Tibial nerve (tissue), 4 donors: ENCODE measurements at places on chromosomes 1 and 21. TPM values are rescaled to one million over a fixed set of nuclear protein-coding genes. Genes with fewer than 3 reads are reported as not detected.

- H3K27ac ChIP-seq, result no peak overlapping the region
- DNase-seq, result no peak
- H3K4me3 ChIP-seq, result no peak overlapping the region
- no peaks in the 10 kb centered on the region for H3K36me3 ChIP-seq
- peaks cover 15% of the 10 kb centered on the region for H3K4me1 ChIP-seq
Measured at GRCh38 chr1:161935264-161935663, 88.4 kb downstream of the OLFML2B start.

- no peaks in the 10 kb centered on the region for H3K4me1 ChIP-seq
- H3K27me3 ChIP-seq, result no peaks in the 10 kb centered on the region
- no peak for DNase-seq
- no peak overlapping the region for H3K4me3 ChIP-seq
- H3K27ac ChIP-seq, result no peak overlapping the region
Measured at GRCh38 chr21:39523399-39523798, 71.6 kb downstream of the SH3BGR start.

GRCh38 chr1:1116701-1117468, 996 bp upstream of the C1orf159 start:
- H3K27ac ChIP-seq, result peak overlapping the region; percentile 45
- no peaks in the 10 kb centered on the region for H3K36me3 ChIP-seq
- H3K4me3 ChIP-seq, result peak overlapping the region; percentile 94
- H3K4me1 ChIP-seq, result peaks cover 24% of the 10 kb centered on the region
- no peak for DNase-seq

GRCh38 chr1:172895050-172895460, 155.7 kb downstream of the TNFSF18 start:
- no peaks in the 10 kb centered on the region for H3K4me1 ChIP-seq
- H3K27ac ChIP-seq, result peak overlapping the region; percentile 8
- H3K27me3 ChIP-seq, result no peaks in the 10 kb centered on the region
- no peak overlapping the region for H3K4me3 ChIP-seq

- no peaks in the 10 kb centered on the region for H3K36me3 ChIP-seq
- H3K27ac ChIP-seq, result no peak overlapping the region
- no peak overlapping the region for H3K4me3 ChIP-seq
- DNase-seq, result no peak
- H3K4me1 ChIP-seq, result no peaks in the 10 kb centered on the region
Measured at GRCh38 chr21:31233711-31234110, 110.3 kb downstream of the TIAM1 start.

GRCh38 chr21:17782051-17782450, 37.1 kb downstream of the C21orf91 start:
- no peaks in the 10 kb centered on the region for H3K27me3 ChIP-seq
- no peaks in the 10 kb centered on the region for H3K4me1 ChIP-seq
- no peak overlapping the region for H3K27ac ChIP-seq
- no peak overlapping the region for H3K4me3 ChIP-seq

GRCh38 chr1:217369271-217369981, 261.5 kb downstream of the GPATCH2 start:
- no peaks in the 10 kb centered on the region for H3K36me3 ChIP-seq
- no peak for DNase-seq
- H3K27me3 ChIP-seq, result no peaks in the 10 kb centered on the region

DNA sequence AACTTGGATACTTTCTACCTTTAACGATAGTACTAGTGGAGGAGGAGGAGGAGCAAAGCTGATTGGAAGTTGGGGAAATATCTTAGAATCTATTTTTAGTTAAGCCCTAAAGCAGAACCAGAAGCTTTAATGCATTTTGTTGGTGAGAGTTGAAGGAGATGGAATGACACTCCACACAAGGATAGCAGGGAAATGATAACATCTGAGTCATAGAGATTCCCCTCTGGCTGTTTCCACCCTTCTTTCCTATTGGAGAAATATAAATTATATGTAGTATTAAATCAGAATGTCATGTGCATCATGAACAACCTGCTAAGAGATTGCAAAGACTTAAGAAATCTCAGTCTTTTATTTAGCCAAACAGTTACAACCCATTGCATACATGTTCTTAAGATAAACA, 1357.7 kb downstream of the NCAM2 start:
- H3K4me1 ChIP-seq, result no peaks in the 10 kb centered on the region
- H3K27ac ChIP-seq, result no peak overlapping the region
- H3K4me3 ChIP-seq, result no peak overlapping the region
- no peak for DNase-seq
- no peaks in the 10 kb centered on the region for H3K27me3 ChIP-seq

The TTC22 gene
- not detected for total RNA-seq

DNA sequence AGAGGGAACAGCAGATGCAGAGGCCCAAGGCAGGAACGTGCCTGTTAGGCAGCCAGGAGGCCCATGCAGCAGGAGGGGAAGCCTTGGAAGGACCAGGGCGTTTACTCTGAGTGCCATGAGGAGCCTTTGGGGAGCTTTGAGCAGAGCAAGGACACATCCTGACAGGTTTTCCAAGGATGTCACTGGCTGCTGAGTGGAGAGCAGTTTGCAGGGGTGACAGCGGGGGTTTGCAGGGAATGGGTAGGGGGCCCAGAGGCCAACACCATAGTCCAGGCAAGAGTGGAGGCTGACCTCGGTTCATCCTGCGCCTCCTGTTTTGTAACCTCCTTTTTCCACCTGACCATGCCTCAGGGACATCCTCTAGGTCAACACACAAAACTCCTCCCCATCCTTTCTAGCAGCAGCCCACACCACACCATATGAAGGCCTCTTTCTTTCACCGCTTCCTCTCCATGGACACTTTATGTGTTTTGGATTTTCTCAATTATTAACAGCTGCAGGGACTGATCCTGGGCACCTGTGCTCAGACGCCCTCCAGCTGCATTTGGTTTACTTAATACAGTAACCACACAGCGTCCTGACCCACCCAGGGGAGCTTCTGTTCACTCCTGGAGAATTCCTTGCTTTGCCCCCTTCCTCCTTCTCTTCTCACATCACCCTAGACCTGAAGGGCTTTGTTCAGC, 528.5 kb downstream of the MATN1 start:
- H3K27ac ChIP-seq, result no peak overlapping the region
- no peak for DNase-seq
- H3K4me3 ChIP-seq, result no peak overlapping the region
- H3K36me3 ChIP-seq, result no peaks in the 10 kb centered on the region
- peaks cover 5% of the 10 kb centered on the region for H3K4me1 ChIP-seq

GRCh38 chr1:239308701-239309333, 77.6 kb upstream of the CHRM3 start:
- H3K36me3 ChIP-seq, result no peaks in the 10 kb centered on the region
- H3K4me1 ChIP-seq, result no peaks in the 10 kb centered on the region
- DNase-seq, result no peak

The PSEN2 gene
- total RNA-seq, result 30.8 TPM

DNA sequence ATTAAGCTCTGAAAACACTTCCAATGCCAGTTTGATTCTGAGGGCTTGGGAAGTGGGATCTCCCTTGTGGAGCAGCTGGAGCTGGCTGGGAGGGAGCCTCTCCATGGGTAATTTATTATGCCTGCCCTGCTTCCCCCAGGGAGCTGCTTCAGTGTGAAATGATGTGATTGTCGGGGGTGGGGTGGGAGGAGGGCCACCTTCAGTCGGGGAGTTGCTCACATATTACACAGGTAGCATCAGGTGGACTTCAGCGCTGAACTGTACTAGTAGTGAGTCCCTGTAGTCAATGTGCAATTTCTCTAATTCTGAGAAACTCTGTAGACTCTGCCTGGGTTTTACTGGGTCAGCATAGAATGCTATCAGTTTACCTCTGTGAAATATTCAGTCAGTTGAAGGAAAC, 12.8 kb downstream of the PLA2G2E start:
- peaks cover 7% of the 10 kb centered on the region for H3K36me3 ChIP-seq
- H3K27ac ChIP-seq, result no peak overlapping the region
- DNase-seq, result no peak
- no peaks in the 10 kb centered on the region for H3K27me3 ChIP-seq
- no peaks in the 10 kb centered on the region for H3K4me1 ChIP-seq

GRCh38 chr1:235758931-235759330, 107.8 kb downstream of the LYST start:
- H3K4me3 ChIP-seq, result no peak overlapping the region
- H3K4me1 ChIP-seq, result no peaks in the 10 kb centered on the region
- DNase-seq, result no peak
- H3K36me3 ChIP-seq, result peaks cover 4% of the 10 kb centered on the region

The FMO2 gene
- total RNA-seq, result 35.9 TPM

The PLA2G2D gene
- total RNA-seq, result not detected

DNA sequence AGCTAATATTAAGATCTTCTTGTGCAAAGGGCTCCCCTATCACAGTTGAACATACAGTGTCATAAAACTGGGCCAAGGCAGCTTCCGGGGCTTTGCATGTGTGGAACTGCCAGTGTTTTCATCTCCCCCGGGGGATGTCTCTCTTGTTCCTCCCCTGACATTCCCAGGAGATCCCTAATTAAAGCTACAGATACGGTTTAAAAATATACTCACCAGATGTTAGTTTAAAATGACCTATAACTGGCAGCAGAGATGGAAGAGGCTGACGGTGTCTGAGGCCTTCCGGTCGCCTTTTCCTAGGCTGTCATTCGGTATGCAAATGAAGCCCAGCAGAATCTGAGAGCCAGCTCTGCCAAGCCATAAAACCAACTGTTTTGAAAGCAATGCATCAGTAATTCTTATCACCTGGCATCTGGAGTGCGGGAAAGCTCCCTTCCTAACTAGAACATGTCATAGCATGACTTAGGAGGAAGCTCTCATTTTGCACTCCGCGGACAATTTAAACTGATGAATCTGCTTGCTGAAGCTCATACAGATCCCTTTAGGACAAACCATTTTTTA, 436.5 kb upstream of the VAMP3 start:
- H3K36me3 ChIP-seq, result no peaks in the 10 kb centered on the region
- DNase-seq, result no peak
- H3K27ac ChIP-seq, result no peak overlapping the region

DNA sequence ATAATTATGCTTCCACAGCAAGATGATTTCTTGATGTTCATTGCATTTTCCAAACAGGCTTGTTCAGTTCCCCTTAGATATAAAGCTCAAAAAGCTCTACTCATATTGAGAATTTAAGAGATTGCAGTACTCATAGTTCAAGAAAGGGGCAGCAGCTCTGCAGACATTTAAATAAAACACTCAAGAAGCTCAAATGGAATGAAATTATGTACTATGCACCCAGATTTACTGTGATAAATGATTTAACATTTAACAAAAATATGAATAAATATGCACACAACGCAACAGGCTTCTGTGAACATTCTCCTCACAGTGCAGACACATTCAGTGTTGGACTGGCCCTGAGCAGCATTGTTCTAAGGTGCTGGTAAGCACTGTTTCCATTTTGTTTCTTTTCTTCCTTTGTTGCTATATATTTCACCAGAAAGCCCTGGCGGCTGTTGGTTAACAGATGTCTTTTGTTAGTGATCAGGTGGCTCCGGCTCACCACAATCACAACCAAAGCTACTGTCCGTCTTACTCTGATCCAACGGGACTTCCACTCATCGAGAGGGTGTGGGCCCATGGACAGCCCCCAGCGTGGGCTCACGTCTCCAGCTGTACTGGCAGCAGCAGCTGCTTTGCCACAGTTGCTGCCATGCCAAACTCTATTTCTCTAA, 1440.3 kb downstream of the NCAM2 start:
- no peaks in the 10 kb centered on the region for H3K27me3 ChIP-seq
- H3K27ac ChIP-seq, result no peak overlapping the region
- H3K36me3 ChIP-seq, result no peaks in the 10 kb centered on the region
- DNase-seq, result no peak
- no peak overlapping the region for H3K4me3 ChIP-seq

DNA sequence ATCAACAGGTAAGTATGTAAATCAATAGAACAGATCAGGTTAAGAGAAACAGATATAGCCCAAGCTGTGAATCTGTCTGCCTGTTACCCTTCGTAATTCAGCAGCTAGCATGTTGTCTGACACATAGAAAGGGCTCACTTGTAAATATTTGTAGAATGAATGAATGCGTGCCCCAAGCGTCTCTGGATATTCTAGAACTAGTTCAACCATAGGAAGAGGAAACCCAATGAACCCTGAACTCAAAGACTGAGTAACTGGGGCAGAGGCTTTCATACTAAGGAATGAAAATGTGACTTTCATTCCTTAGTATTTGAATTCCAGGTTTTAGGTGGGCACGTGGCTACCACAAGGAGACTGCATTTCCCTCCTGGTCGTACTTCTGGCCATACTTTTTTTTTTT, 60.1 kb upstream of the SMYD2 start:
- no peak overlapping the region for H3K27ac ChIP-seq
- DNase-seq, result no peak
- H3K27me3 ChIP-seq, result no peaks in the 10 kb centered on the region
- H3K36me3 ChIP-seq, result no peaks in the 10 kb centered on the region
- no peak overlapping the region for H3K4me3 ChIP-seq

DNA sequence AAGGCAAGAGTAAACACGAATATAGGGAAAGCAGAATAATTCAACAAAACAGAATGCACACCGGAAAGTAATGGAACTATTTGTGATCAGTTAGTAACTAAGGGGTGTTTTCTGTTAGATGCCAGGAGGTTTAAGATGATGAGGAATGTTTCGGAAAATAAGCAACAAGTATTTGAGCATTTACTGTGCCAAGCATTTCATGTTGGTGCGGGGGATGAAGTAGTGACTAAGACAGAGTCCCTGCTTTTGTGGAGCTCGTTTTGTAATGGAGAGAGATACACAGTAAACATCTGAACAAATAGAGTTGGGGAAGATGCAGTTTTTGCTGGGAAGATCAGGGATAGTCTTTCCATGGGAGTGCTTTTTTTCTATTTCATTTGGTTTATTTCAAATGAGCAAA, 78.7 kb downstream of the DYRK1A start:
- H3K36me3 ChIP-seq, result no peaks in the 10 kb centered on the region
- no peak overlapping the region for H3K4me3 ChIP-seq
- H3K27ac ChIP-seq, result no peak overlapping the region
- peaks cover 67% of the 10 kb centered on the region for H3K4me1 ChIP-seq
